Transverse colon (tissue), 4 donors: ENCODE measurements at places on chromosomes 12 and 14. TPM values are rescaled to one million over a fixed set of nuclear protein-coding genes. Genes with fewer than 3 reads are reported as not detected.

Gene SCN8A
- 0.37 TPM for total RNA-seq

GRCh38 chr12:123120452-123121166 lies 30.3 kb downstream of the PITPNM2 start:
- DNase-seq: no peak

DNA sequence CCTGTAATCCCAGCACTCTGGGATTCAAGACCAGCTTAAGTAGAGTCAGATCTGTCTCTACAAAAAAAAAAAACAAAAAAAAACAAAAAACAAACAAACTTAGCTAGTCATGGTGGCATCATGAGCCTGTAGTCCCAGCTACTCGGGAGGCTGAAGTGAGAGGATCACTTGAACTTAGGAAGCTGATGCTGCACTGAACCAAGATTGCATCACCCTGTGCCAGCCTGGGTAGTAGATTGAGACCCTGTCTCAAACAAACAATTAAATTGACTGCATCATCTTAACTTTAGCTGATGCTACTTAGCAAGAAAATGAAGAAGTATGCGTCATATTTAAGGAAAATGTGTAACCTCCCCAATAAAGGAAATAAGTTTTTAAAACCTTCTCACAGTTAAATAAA lies 136.6 kb upstream of the ATXN7L3B start:
- no peak for DNase-seq

GRCh38 chr14:56310643-56311042 lies 192.4 kb downstream of the PELI2 start:
- DNase-seq: no peak

Gene CDC42BPB
- total RNA-seq: 109 TPM

Gene SERPINA3
- total RNA-seq: 72.7 TPM

- DNase-seq: no peak
Measured at GRCh38 chr12:80792861-80793260, 76.1 kb downstream of the MYF5 start.

- no peak for DNase-seq
Measured at GRCh38 chr12:24078318-24078765, 128.9 kb upstream of the SOX5 start.

DNA sequence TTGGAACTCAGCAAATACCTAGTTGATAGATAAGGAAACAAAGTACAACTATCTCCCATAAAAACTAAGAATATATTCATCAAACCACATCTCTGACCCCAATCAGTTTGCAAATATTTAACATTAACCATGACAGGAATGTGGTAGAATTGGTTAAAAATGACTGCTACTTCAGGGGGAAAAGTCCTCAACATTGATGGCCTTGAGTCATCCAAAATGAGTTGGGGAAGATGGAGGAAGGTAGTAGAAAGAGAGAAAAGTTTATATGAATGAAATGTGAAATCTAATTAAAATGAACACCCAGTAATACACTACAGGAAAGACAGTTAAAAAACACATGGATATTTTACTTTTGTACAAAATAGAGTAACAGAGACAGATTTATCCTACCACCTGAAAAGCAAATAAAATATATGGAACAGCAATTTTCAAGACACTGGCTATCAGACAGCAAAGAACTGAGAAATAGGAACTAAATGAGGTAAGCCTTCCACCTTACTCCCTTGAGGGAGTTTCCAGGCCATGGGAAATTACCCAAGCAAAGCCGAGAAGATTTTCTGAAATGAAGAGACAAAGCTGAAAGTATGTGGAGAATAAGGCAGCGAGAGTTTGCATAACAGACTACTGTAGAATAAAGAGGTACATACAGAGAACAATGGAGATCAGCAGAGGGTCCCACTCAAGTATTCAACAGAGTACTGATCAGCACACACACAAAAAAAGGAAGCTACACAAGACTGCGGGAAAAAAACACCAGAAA lies 49.6 kb downstream of the TC2N start:
- DNase-seq: no peak

- no peak for DNase-seq
Measured at GRCh38 chr14:92941531-92941930, 18.6 kb downstream of the CHGA start.

GRCh38 chr14:94738751-94739150 lies 31.2 kb downstream of the GSC start:
- no peak for DNase-seq

- DNase-seq: no peak
Measured at GRCh38 chr12:2083561-2083960, 30.8 kb downstream of the CACNA1C start.

Gene CACNA2D4
- total RNA-seq: 6.5 TPM

Gene ANKRD33
- not detected for total RNA-seq

DNA sequence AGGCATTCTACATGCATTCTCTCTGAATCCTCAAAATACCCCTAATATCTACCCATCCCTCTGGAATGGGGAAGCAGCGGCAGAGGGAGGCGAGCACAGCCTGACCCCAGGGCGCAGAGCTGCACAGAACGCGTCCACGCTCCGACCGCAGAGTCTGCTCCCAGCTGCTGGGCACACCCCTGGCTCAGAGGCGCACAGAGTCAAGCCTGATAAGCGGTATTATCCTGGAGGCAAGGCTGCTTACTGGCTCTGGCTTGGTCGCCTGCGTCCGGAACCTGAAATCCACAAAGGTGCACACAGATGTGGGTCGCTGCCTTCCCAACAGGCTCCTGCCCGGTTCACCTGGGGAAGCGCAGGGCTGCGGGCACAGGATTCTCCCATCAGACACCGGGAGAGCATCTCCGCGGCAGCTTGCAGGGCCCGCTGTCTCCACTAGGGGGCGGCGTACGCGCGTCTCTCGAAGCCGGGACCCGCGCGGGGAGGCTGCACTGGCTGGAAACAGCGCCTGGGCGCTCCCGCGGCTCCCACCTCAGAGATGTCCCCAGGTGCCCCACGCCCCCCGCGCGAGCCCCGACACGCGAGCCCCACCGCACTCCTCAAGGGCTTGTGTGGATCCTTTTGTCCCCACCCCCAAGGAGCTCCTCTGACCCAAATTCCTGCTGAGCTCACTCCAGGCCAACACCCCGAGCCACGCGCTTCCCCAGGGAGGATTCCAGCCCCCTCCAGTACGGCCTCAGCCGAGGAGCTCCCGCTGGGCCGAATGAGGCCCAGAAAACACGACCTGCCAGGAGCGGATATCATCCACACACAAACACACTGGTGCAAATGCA lies 120.1 kb upstream of the FZD10 start:
- peak; percentile 17 for DNase-seq

- no peak for DNase-seq
Measured at GRCh38 chr12:48339442-48340117, 11.1 kb downstream of the ZNF641 start.

DNA sequence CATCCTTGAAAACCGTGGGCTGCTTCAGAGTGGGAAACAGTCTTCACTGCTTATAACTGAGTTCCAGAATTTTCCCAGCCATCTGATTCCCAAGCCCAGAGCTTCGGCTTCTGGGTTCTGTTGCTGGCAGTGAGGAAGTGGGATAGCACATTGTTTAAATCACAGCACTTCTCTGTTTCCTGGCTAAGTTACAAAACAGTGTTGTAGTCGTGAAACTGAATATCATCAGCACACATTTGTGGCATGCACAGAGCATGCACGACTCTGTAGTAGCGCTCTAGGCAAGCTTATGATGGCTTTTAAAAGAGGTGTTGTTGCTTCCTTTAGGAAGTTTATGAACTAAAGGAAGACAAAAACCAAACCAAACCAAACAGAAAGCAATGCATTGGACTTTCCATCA lies 1005.5 kb downstream of the NRXN3 start:
- DNase-seq: no peak

DNA sequence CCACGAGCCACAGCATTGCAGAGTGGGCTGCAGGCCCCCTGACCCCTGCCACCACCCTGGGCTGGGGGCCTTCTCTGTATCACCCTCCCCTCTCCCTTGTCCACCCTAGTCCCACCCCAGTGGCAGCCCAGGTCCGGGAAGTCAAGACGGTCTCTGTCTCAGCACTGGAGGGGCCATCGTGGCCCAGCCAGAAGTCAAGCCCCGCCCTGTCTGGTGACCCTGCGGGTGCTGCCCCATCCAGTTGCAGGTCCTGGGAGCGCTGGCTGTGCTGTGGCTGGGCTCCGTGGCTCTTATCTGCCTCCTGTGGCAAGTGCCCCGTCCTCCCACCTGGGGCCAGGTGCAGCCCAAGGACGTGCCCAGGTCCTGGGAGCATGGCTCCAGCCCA lies 2.7 kb downstream of the PLD4 start:
- DNase-seq: no peak

Gene POTEG
- total RNA-seq: not detected

Gene MLF2
- 100 TPM for total RNA-seq

Gene ETFBKMT
- total RNA-seq: 3.2 TPM

DNA sequence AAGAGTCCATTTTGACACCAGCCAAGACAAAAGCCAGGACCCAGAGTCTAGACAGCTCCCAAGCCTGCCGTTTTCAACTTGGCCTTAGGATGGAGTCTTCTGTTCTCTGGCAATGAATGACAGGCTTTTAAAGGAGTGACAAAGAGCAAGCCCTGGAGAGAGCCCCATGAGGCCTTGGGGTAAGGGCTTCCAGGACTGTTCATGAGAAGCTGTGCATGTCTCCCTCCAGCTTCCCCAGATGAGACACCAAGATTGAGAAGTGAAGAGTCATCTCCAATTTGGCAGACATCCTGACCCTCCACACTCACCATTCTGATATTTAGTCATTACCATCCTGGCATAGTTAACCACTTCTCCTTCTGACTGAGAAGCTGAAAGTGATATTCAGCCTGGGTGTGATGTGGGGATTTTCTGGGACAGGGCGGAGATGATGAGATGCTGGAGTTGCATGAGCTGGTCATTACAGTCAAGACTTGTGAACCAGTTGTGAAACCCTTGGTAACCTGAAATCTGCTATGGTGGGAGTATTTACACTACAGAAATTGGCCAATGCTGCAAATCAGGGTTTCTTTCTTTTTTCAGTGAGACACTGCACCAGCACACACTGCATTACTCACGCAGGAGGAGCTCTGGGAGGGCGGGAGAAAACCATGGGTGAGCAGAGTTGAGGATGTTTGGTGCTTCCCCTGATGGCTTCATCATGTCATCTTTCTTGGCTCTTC lies 77.8 kb downstream of the VCPKMT start:
- DNase-seq: no peak

DNA sequence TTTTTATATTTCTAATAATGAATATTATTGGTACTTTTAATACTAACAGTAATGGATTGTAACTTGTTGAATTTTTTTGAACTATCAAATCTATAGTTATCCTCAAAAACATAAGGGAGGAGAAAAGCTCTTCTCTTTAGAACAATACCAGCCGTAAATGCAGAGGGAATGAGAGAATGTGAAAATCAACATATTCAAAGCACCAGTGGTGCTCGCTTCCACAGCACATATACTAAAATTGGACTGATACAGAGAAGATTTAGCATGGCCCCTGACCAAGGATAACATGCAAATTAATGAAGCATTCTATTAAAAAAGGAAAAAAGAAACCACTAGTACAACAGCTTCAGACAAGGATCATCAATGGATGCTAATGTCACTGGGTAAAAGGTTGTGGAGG lies 15.8 kb downstream of the R3HDM2 start:
- no peak for DNase-seq

DNA sequence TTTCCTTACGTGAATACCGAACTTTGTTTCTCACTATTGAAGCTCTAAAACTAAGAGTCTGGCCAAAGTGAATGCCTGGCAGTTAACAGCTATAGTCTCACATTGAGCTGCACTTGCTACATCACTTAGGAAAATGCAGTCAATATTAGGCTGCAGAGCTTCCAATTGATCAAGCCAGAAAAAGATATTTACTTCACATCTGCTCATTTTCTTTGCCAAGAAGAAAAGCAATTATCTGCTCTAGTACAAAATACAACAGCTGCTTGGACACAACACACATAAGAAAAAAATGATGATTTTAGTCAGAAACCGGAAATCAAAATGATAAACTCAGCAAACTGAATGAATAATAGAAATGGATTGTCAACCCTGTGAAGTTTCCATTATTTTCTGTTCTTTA lies 45.4 kb downstream of the TMTC1 start:
- DNase-seq: no peak

Gene FKBP3
- total RNA-seq: 3.7 TPM

Gene RACGAP1
- total RNA-seq: 5.0 TPM

Gene GRIP1
- 7.8 TPM for total RNA-seq

GRCh38 chr12:72471806-72472205 lies 199.6 kb downstream of the TRHDE start:
- DNase-seq: no peak

GRCh38 chr12:47870175-47870781 lies 34.5 kb downstream of the VDR start:
- peak; percentile 62 for DNase-seq

DNA sequence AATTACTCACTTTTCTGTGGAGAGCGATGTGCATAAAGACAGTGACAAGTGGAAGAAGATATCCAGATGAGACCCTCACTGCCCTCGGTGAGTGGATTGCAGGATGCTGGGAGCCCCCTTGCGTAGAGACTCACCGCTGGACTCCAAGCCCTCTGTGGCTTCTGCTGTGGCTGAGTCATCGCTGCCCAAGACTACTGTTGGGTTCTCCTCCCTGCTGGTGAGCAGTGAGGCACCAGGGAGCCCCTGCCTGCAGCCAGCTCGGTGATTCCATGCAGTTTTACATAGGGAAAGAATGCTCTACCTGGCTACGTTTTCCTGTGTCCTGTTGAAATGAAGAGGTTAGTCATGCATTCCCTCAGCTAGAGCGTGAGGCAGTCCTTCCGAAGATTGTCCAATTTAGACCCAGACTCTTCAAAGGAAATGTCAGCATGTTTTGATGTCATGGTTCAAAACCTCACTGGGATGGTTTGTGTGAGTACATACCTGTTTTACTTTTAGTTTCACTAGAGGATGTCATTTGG lies 28.2 kb downstream of the TRAF3 start:
- DNase-seq: peak; percentile 46

- no peak for DNase-seq
Measured at GRCh38 chr12:39986674-39987073, 119.2 kb downstream of the SLC2A13 start.

- DNase-seq: peak; percentile 59
Measured at GRCh38 chr14:99774556-99775307, 18.5 kb upstream of the EML1 start.

Gene SOAT2
- total RNA-seq: not detected

Gene C1R
- 68.5 TPM for total RNA-seq

GRCh38 chr12:113889076-113889475 lies 77.0 kb downstream of the RBM19 start:
- DNase-seq: no peak

Gene CCDC196
- not detected for total RNA-seq

Gene DCN
- total RNA-seq: 511 TPM
